Activated CD4-positive, alpha-beta T cell treated with anti-CD3 and anti-CD28 coated beads, Interleukin-2, amount 50 U/mL, for 48 hours (primary cell): ENCODE measurements at places on chromosomes 6 and 20.

DNA sequence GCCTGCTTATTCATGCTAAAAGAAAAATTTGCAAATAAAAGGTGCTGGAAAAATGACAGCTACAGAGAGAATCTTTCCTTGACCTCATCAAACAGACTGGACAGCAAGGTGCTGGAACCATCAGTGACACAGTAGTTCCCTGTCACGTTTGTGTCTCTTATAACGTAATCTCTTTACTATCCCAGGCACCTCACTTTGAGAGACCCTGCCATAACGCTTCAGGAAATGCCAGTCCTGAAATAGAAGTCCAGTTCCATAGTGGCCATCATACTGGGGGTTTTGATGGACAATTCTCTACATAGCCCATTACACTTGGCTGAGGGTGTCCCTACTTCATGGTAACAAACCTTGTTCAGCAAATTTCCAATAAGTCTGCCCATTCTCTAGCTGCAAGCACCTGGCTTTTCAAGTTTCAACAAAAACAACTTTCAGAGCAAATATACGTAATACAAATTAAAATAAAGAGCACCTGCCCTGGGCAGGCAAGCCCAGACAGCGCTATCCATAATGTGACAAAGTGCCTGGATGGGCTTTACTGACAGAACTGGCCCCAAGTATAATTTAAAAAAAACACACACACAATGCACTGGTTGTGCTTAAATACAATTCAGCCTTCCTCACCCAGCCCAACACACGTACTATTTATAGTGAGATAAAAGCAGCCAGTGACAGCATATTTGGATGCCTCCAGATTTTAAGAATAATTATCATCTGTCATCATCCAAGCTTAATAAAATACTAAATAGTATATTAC is 38.7 kb downstream of the CNKSR3 start:
- DNase-seq: no peak

DNA sequence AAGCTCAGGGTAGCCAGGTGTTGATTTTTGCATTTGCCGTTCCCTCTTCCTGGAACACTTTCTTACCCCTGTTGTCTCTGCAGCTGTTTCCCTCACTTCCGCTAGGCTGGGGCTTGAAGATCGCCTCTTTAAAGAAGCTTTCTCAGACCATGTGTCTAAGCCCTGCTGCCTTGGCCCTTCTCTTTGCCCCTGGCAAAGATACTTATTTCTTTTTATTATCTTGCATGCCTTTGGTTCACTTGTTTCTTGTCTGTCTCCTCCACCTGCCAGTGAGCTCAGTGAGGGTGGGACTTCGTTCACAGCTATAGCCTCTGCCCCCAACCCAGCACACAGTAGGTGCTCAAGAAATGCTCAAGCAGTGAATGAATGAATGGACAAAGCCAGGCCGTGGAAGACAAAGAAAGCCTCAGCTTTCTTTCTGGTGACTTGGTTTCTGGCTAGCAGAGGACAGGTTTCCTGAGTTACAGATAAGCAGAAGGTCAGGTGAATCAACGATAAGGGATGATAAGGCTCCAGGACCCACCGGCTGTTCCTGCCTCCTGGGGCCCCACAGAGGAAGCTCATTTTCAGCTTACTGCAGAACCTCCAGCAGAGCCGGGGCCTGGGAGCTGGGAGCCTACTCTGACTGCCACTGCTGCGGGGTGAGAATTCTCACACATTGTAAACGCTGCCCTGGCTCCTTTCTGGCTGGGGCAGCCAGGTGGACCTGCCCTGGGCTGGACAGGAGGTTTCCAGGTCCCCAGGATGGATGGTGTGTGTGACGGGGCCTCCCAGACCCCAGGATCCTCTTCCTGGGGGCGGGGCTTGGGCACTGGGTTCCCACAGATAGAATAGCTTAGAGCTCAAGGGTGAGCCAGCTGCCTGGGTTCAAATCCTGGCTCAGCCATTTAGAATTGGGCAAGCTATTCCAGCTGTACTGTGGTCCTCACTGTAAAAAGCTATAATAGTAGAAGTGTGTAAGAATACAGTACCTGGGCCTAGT is 29.8 kb downstream of the SNAI1 start:
- no peak for DNase-seq

DNA sequence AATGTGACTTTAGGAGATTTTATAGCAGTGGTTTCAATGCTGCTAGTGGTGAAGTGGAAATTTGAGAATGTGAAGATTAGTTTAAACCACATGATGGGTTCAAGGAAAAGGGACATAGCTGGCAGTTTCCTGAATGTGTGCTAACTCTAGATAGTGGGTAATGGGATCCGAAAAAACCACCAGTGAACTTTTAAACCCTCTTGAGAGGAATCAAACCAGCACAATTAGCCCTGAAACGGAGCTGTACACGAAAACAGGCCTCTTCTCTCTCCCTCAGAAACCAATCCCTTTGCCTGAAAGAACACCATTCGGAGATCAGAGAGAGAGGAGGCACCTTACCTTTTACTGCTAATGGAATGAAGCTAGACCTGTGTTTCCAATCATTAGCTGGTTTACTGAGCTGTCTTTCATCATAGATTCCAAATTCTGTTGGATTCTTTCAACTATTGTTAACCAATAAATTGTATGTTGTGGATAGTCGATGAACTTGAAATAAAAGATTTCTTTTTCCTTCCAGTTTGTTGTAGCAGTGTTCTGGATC is 103.9 kb downstream of the AIG1 start:
- DNase-seq: no peak

- DNase-seq: no peak
Observed at GRCh38 chr20:47379433-47380150, 23.1 kb upstream of the ZMYND8 start.

DNA sequence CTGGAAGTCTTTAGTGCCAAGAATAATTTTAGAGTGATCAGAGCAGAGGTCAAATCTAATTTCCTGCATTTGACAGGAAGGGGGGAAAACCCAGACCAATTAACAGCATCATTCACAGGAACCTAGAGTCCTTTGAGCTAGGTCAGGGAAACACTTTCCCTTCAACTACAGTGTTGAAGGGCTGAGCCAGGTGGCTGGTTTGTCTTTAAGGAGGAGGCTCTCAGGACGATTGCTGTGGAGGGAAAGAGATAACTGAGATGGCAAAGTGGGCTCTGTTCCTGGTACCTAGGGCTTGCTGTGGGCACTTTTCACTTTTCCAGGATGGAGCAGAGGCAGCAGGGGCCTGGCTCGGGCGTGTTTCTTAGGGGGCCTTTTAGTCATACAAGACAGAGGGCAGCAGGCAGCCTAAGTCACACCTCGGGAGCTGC is 111.9 kb downstream of the SCML4 start:
- no peak for DNase-seq

GRCh38 chr20:873875-874607 is 40.5 kb downstream of the FAM110A start:
- DNase-seq: no peak

DNA sequence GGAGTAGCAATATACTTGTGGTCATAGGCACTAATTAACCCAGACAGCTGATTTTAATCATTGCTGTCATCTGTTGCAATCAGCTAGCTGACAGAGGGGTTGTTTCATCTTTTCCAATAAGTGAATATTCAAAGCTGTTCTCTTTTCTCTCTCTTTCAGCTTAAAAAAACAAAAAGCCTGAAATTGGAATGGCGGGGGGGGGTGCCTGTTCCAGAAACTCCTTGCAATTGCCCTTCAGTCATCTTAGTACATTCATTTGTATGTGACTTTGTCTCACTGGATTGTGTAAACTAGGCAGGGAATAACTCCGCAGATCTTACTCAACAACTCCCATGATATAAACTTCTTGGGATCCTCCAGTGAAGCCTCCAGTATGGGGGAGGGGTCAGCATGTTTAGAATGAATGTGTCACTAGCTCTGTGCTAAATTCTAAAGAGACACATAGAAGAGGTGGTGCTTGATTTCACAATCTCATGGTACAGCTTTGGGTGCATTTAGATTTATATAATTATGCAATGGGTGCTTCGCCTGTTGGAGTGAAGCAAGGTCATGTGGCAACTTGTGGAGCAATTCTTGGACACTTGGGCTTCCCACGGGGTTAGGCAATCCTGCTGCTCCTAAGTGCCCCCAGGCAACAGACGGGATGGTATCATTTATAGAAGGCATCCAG is 40.1 kb downstream of the SLC24A3 start:
- DNase-seq: no peak

GRCh38 chr20:38336726-38337125 is 9.6 kb upstream of the LBP start:
- no peak for DNase-seq

GRCh38 chr6:81997090-81997926 is 244.8 kb upstream of the TENT5A start:
- DNase-seq: no peak

DNA sequence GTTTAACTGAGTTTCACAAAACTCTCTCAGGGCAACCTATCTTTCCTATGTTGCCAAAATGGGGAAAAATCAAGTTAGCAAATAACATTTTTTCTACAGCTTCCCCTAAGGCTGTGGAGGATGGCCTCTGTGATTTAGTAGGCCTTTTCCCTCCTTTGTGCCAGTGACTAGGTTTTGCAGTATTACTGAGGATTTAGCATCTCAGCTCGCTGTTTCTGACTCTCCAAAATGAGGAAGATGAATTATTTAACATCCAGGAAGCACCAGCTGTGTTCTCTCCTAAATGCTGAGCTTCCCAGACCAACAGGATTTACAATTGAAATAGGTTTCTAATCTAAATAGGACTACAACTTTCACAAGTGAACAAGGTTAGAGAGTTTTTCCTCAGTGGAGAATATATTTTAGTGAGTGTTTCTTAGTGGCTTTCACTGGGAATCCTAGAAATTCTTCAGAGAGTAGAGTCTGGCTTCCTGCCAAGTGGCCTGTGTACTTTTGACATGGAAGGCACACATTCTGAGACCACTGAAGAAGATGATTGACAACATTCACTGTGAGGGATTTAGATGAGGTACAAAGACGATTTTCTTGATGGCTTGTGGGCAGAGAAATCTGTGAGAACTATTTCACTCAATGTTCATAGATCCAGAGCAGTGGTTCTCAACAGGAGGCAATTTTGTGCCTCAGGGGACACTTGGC is 62.4 kb downstream of the PTCHD4 start:
- no peak for DNase-seq

DNA sequence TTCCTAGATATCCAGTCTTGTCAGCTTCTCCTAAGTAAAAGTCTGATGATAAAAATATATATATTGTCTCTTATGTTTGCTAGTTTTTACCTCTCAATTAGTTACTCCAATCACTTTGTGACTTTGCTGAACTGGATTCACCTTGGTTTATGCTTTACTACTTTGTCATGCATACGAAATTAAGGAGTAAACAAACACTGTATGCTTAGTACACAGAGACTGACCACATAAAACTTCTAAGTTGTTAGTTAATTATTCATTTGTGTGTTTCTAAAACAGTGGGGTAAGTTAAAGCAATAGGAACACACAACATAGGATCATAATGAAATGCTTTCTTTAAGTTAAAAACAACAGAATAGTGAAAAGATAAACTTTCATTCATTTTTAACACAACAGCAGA is 877.3 kb upstream of the MAP3K7 start:
- DNase-seq: no peak

GRCh38 chr6:146775220-146775619 is 176.4 kb downstream of the ADGB start:
- no peak for DNase-seq

- no peak for DNase-seq
Observed at GRCh38 chr20:47879771-47880170, 94.5 kb upstream of the SULF2 start.

- DNase-seq: no peak
Observed at GRCh38 chr6:56537223-56537770, 105.4 kb downstream of the DST start.

- DNase-seq: no peak
Observed at GRCh38 chr6:96975852-96976251, 51.3 kb downstream of the KLHL32 start.

GRCh38 chr6:16337295-16337975 is 99.0 kb downstream of the GMPR start:
- no peak for DNase-seq

DNA sequence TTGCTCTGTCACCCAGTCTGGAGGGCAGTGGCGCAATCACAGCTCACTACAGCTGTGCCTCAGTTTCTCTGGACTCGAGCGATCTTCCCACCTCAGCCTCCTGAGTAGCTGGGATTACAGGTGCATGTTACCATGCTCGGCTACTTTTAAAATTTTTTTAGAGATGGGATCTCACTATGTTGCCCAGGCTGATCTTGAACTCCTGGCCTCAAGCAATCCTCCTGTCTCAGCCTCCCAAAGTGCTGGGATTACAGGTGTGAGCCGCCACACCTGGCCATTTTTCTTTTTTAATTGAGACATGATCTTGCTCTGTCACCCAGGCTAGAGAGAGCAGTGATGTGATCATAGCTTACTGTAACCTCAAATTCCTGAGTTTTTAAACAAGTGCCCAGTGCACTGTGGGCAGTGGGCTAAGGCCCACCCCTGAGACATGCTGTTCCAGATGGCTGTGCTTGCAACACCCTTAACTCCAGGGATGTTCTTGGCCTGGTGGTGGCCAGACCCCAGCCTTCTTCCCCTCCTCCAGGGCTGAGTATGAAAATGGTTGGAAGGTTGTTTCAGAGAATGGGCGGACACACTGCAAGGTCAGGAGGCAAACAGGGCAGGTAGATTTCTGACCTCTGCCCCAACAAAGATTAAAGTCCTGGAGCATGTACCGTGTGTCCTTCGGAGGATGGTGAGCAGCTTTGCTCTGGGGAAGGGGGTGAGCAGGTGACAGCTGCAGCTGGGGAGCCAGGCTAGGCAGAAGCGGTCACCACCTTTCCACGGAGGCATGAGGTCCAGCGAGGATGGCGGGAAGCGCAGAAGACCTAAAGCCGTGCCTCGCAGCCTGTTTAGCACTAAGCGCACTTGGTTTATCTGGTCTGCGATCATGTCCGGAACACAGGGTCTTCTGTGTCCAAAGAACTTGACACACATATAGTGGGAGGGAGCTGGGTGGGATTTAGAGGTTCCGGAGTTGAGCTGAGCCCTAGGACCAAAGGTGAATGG is 1.4 kb upstream of the FAM83C start:
- DNase-seq: no peak
